ENCODE measurements at places on chromosomes 16 and 17. TPM values are rescaled to one million over a fixed set of nuclear protein-coding genes. Genes with fewer than 3 reads are reported as not detected.

The CNTROB gene
- total RNA-seq, result 17.9 TPM

The AKAP1 gene
- total RNA-seq, result 21.2 TPM

The GDPD3 gene
- 1.3 TPM for total RNA-seq

The CRYM gene
- total RNA-seq, result 0.12 TPM

The KCNAB3 gene
- total RNA-seq, result 0.63 TPM

The ABCA5 gene
- 52.7 TPM for total RNA-seq

The RCVRN gene
- not detected for total RNA-seq

The TBC1D3C gene
- 3.1 TPM for total RNA-seq

The DNASE1 gene
- 14.6 TPM for total RNA-seq

The GSDMA gene
- not detected for total RNA-seq

The SNAI3 gene
- 0.71 TPM for total RNA-seq

The PDIA2 gene
- total RNA-seq, result 1,352 TPM

The KRT17 gene
- 0.69 TPM for total RNA-seq

The MMD gene
- 4.6 TPM for total RNA-seq

The AP1G1 gene
- 33.1 TPM for total RNA-seq

The ACSM2A gene
- not detected for total RNA-seq

The TLCD3B gene
- 0.28 TPM for total RNA-seq

The FZD2 gene
- 3.6 TPM for total RNA-seq

The CD300E gene
- 0.14 TPM for total RNA-seq

The HOXB4 gene
- total RNA-seq, result 0.22 TPM

The TMIGD1 gene
- not detected for total RNA-seq

The SDR42E2 gene
- total RNA-seq, result not detected

The GLP2R gene
- 0.69 TPM for total RNA-seq

The CLEC3A gene
- total RNA-seq, result not detected

The GALR2 gene
- not detected for total RNA-seq

The RNF222 gene
- not detected for total RNA-seq

The UBE2I gene
- total RNA-seq, result 34.0 TPM

The SYNGR3 gene
- total RNA-seq, result 0.19 TPM

The TEDC2 gene
- 0.76 TPM for total RNA-seq

The NLGN2 gene
- total RNA-seq, result 5.9 TPM

The RSKR gene
- total RNA-seq, result 6.1 TPM

The FAAP100 gene
- 12.2 TPM for total RNA-seq

The PRSS8 gene
- total RNA-seq, result 35.3 TPM

The CHAD gene
- 1.7 TPM for total RNA-seq

The CCL1 gene
- not detected for total RNA-seq

The SOX9 gene
- total RNA-seq, result 39.3 TPM

The KCNH4 gene
- total RNA-seq, result 0.05 TPM

The JUP gene
- 40.5 TPM for total RNA-seq

The WNT9B gene
- total RNA-seq, result 0.12 TPM

The FAM20A gene
- 2.7 TPM for total RNA-seq
